ENCODE measurements at places on chromosomes 2 and 18. TPM values are rescaled to one million over a fixed set of nuclear protein-coding genes. Genes with fewer than 3 reads are reported as not detected.
A peak's percentile ranks its signal among the peaks of the same experiment; 100 is the strongest.

The EVA1A gene
- total RNA-seq = not detected

The RAB27B gene
- not detected for total RNA-seq

The UGT1A4 gene
- total RNA-seq = not detected

The INHA gene
- not detected for total RNA-seq

The TCF7L1 gene
- not detected for total RNA-seq

The SNORC gene
- 1.1 TPM for total RNA-seq

The TACR1 gene
- not detected for total RNA-seq

The CDK15 gene
- not detected for total RNA-seq

DNA sequence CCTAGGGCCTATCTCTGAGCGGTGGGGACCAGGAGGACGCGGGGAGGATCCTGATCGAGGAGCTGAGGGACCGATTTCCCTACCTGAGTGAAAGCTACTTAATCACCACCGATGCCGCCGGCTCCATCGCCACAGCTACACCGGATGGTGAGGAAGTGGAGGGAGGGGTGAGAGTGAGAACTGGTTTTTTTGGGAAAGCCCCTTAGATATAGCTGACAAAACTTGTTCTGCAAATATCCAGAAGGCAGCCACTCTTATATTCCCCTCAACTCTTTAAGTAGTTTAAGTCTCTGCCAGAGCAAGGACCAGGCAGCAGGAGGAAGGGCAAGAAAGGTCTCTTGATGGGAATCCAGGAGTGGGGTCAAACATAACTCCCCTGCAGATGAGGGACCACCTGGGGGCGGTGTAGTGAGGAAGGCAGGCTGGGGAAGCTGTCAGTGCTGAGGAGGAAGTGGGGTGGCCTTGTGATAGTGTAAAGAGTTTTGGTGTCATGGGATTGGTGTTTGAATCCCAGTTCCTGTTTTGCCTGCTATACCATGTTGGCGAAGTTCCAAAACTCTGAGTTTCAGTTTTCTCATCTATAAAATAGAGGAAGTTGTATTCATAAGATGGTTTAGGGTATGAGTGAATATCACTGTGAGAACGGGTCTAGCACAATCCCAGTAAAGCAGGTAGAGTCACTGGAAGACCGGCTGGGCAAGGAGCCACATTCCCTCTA lies 3.4 kb downstream of the NAGK start:
- peaks cover 56% of the 10 kb centered on the region for H3K4me1 ChIP-seq
- H3K27me3 ChIP-seq = no peaks in the 10 kb centered on the region
- peak overlapping the region; percentile 87 for H3K27ac ChIP-seq
- peak overlapping the region; percentile 59 for H3K4me3 ChIP-seq

GRCh38 chr2:29009711-29010677 lies 28.9 kb downstream of the TOGARAM2 start:
- no peak overlapping the region for H3K4me3 ChIP-seq
- H3K27me3 ChIP-seq = no peaks in the 10 kb centered on the region
- peaks cover 64% of the 10 kb centered on the region for H3K4me1 ChIP-seq
- no peaks in the 10 kb centered on the region for H3K36me3 ChIP-seq

GRCh38 chr18:25465152-25465732 lies 113.3 kb upstream of the ZNF521 start:
- no peak for DNase-seq
- H3K36me3 ChIP-seq = no peaks in the 10 kb centered on the region
- H3K4me3 ChIP-seq = no peak overlapping the region
- H3K4me1 ChIP-seq = no peaks in the 10 kb centered on the region
- no peak overlapping the region for H3K27ac ChIP-seq

DNA sequence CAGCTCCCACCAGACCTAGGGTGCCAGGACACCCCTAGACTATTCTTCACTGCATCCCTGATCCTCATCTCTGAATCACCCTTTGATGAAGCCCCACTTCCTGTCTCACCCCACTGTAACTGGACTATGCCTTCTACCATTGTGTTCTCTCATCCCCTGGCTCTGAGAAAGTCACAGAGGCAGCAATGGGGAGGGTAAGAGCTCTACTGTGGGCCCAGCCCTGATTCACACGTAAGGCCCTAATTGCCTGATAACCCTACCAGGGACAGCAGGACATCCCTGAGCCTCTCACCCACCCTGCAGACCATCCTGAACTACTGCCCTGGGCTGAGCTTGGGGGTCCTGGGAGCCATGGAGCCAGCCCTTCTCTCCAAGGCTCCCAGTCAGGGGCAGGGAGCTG lies 1.5 kb upstream of the PROM2 start:
- H3K36me3 ChIP-seq = no peaks in the 10 kb centered on the region
- H3K27ac ChIP-seq = no peak overlapping the region
- no peak overlapping the region for H3K4me3 ChIP-seq
- H3K4me1 ChIP-seq = no peaks in the 10 kb centered on the region
- no peaks in the 10 kb centered on the region for H3K27me3 ChIP-seq

DNA sequence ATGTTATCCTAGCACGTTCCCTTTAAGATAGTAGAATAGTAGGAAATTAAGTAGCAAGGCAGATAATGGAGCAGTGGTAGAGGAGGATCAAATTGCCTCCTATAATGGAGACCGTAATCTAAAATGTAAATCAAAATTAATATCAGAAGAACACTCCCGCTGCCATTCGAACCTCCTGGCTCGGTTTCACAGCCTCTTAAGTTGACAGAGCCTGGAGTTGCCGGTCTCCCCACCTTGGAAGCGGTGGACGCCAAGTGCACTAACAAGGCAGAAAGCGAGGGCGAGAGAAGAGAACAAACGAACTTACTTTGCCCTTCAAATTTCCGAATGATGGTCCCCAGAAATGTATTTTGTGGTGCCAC lies 450 bp downstream of the KCNH7 start:
- H3K4me3 ChIP-seq = no peak overlapping the region
- H3K27ac ChIP-seq = no peak overlapping the region
- H3K4me1 ChIP-seq = no peaks in the 10 kb centered on the region
- H3K27me3 ChIP-seq = peaks cover 18% of the 10 kb centered on the region
- DNase-seq = no peak

DNA sequence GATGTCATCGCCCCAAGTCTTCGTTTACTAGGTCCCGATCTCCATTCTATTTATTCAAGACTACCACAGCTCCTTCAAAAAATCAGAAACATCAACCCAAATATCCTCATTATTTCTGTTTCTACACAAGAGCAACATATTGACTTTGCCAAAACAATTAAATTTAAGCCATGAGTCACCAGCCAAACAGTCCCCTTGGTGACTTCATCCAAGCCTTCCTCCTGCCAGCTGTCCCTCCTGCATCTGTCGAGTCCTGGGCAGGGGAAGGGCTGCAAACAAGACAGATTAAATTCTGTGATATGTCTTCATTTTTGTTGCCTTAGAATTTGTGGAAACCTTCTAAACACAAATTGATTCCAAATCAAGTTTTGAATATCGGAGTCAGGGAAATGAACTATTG lies 110.3 kb downstream of the SP3 start:
- no peak overlapping the region for H3K4me3 ChIP-seq
- peaks cover 5% of the 10 kb centered on the region for H3K4me1 ChIP-seq

DNA sequence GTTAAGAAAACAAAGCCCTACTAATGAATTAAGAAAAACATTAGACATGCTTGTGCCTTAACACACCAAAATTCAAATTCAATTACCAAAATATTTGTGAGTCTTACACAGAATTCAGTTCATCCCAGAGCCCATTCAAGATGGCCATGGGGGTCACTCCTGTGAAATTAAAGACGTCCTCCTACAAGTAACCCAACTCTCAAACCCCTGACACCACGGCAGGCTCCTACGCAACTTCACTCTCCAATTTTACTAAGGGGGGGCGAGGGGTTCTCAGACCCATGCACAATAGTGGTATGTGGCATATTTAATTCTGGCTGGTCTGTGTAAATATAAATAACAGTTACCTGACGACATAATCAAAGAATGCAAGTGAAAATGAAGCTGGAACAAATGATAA lies 5.0 kb downstream of the ZNF516 start:
- no peak for DNase-seq
- peak overlapping the region; percentile 11 for H3K4me3 ChIP-seq
- H3K4me1 ChIP-seq = peaks cover 24% of the 10 kb centered on the region
- peaks cover 6% of the 10 kb centered on the region for H3K27me3 ChIP-seq

DNA sequence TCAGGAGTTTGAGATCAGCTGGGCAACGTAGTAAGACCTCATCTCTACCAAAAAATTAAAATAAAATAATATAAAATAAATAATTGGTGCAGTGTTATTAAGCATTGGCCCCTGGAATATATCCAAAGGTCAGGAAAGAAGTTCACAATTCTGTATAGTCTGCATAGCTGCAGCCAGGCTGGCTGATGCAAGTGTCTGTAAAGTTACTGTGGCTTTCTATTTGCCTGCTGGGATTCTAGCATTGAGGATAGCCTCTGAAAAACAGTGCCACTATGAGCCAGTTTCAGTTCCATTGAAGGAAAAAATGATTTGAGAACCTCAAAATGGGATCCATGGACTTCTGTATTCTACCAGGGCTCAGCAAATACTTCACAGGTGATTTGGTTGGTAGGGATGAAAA lies 208.6 kb downstream of the PARD3B start:
- DNase-seq = no peak
- no peak overlapping the region for H3K4me3 ChIP-seq
- no peaks in the 10 kb centered on the region for H3K27me3 ChIP-seq

DNA sequence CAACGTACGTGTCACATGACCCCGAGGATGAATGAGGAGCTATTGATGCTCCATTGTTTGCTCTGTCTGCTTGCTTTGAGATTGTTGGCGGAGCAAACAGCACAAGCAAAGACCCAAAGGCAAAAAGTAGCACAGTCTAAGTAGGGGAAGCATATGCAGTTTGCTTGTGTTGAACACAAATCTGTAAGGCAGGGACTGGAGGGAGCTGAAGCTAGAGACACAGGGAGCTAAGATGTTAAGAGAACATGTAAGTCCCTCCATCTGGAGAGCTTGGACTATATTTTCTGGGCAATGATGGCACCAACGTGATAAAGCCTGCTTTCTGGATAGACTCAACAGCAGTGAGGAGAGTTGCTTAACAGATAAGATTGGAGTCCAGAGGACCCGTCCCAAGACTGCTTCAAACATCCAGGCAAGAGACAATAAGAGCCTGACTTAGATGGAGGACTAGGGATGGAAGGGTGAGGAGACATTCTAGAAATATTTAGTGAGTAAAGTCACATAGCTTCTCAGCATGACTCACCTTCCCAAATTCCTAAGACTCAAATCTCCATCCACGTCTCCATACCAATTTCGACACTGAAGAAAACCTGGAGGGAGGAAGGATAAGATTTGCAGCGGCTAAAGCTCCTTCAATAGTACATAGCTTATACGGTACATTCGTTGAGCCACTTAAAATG lies 88.1 kb upstream of the KLF7 start:
- peaks cover 12% of the 10 kb centered on the region for H3K4me1 ChIP-seq
- no peak for DNase-seq
- no peak overlapping the region for H3K27ac ChIP-seq

GRCh38 chr2:145287736-145288135 lies 767.8 kb upstream of the ZEB2 start:
- no peaks in the 10 kb centered on the region for H3K27me3 ChIP-seq
- H3K36me3 ChIP-seq = no peaks in the 10 kb centered on the region
- no peak overlapping the region for H3K27ac ChIP-seq

GRCh38 chr2:160493227-160494028 lies at the start of gene RBMS1:
Gene RBMS1 (minus strand): TSS chr2:160493807. CDS start chr2:160493363, 444 bp downstream.
- DNase-seq = peak; percentile 58
- no peaks in the 10 kb centered on the region for H3K36me3 ChIP-seq
- H3K27ac ChIP-seq = peak within 1 kb of the TSS; percentile 93
- peaks cover 43% of the 10 kb centered on the region for H3K4me1 ChIP-seq
- no peaks in the 10 kb centered on the region for H3K27me3 ChIP-seq

- H3K4me1 ChIP-seq = no peaks in the 10 kb centered on the region
- no peak for DNase-seq
- H3K36me3 ChIP-seq = no peaks in the 10 kb centered on the region
- no peaks in the 10 kb centered on the region for H3K27me3 ChIP-seq
Observed at GRCh38 chr18:48656582-48656981, 117.8 kb downstream of the CTIF start.

- peak overlapping the region; percentile 57 for H3K4me3 ChIP-seq
- H3K27me3 ChIP-seq = no peaks in the 10 kb centered on the region
- no peaks in the 10 kb centered on the region for H3K36me3 ChIP-seq
- peak; percentile 70 for DNase-seq
Observed at GRCh38 chr2:96773922-96774321, 13.2 kb downstream of the CNNM4 start.

DNA sequence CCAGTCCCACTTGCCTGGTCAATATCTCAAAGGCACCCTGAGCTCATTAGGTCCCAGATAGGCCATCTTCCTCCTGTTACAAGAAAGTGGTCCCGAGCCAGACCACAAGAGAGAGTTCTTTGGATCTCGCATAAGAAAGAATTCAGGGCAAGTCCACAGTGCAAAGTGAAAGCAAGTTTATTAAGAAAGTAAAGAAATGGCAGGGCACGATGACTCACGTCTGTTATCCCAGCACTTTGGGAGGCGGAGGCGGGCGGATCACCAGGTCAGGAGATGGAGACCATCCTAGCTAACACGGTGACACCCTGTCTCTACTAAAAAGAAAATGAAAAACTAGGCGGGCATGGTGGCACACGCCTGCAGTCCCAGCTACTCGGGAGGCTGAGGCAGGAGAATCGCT lies 10.8 kb upstream of the SMAD7 start:
- H3K27ac ChIP-seq = no peak overlapping the region
- H3K27me3 ChIP-seq = no peaks in the 10 kb centered on the region
- DNase-seq = no peak
- H3K4me3 ChIP-seq = no peak overlapping the region

GRCh38 chr2:64750001-64750816 lies 96.5 kb upstream of the SERTAD2 start:
- peak overlapping the region; percentile 89 for H3K27ac ChIP-seq
- no peaks in the 10 kb centered on the region for H3K27me3 ChIP-seq
- H3K4me1 ChIP-seq = peaks cover 32% of the 10 kb centered on the region

- no peak overlapping the region for H3K27ac ChIP-seq
- H3K36me3 ChIP-seq = no peaks in the 10 kb centered on the region
- no peak overlapping the region for H3K4me3 ChIP-seq
- DNase-seq = no peak
- H3K27me3 ChIP-seq = no peaks in the 10 kb centered on the region
Observed at GRCh38 chr18:23994361-23994902, 20.1 kb upstream of the TTC39C start.

DNA sequence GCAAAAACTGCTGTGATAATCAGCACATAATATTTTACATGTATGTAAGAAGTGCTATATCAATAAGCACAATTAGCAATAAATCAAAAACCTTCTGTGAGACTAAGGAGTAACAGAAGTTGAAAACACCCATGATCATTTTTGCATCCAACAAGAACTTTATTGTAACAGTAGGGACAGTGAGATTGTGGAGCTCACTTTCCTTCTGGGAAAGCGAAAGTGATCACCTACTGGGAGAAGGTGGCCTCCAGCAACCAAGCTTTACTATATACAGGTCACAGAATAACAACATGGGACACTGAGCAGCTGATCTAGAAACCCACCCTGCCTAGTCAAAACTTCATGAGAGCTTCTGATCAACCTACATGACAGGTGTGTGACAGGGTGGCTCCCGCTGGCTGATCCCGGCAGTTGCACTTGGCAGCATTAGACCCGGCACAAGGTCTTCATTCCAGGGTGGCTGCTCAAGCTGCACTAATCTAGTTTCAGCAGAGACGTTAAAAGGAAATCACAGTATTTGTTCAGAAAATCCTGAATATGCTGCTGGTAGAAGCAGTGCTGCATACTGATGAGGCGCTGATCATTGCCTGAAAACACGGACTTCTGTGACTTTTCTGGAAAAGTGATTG lies 63.5 kb upstream of the ARL5A start:
- no peak overlapping the region for H3K27ac ChIP-seq
- peaks cover 2% of the 10 kb centered on the region for H3K27me3 ChIP-seq
- H3K36me3 ChIP-seq = no peaks in the 10 kb centered on the region
- no peaks in the 10 kb centered on the region for H3K4me1 ChIP-seq
- DNase-seq = no peak

- peak overlapping the region; percentile 76 for H3K4me3 ChIP-seq
- H3K4me1 ChIP-seq = peaks cover 19% of the 10 kb centered on the region
- DNase-seq = peak; percentile 88
- H3K27ac ChIP-seq = no peak overlapping the region
Observed at GRCh38 chr2:136423516-136423996, 305.6 kb upstream of the CXCR4 start.
